ENCODE measurements at places on chromosomes 7 and 10.

- no peak for DNase-seq
Observed at GRCh38 chr10:32150532-32151101, 94.4 kb upstream of the KIF5B start.

GRCh38 chr10:21100871-21101514 is 203.9 kb upstream of the NEBL start:
- DNase-seq, result no peak

DNA sequence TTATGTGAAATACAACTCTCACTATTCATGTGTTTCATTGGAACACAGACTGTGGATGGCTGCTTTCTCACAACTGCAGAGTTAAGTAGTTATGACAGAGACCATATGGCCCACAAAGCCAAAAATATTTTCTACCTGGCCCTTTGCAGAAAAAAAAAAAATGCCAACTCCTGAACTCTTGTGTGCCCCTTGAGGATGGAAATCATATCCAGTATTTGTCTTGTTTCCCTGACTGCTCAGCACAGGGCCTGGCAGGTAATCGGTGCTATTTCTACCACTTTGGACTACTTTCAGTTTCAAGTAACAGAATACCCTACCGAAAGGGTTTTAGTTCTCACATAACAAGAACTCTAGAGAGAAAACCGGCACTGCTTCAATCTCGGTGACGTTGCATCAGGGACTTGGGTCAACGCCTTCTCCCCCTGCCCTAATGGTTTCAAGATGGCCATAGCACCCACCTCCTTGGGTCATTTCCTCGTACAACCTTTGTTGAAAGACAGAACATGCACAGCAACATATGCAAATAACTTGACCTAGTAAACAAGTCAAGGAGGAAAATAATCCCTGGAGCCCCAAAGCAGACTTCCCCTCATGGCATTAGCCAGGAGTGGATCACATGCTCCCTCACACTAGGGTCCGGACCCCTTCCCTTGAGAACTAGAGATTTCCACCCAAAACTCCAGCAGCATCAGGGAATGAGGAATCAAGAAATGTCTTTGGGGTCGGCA is 11.8 kb upstream of the GPNMB start:
- DNase-seq, result no peak

GRCh38 chr7:153835103-153835502 is 217.1 kb upstream of the DPP6 start:
- no peak for DNase-seq

DNA sequence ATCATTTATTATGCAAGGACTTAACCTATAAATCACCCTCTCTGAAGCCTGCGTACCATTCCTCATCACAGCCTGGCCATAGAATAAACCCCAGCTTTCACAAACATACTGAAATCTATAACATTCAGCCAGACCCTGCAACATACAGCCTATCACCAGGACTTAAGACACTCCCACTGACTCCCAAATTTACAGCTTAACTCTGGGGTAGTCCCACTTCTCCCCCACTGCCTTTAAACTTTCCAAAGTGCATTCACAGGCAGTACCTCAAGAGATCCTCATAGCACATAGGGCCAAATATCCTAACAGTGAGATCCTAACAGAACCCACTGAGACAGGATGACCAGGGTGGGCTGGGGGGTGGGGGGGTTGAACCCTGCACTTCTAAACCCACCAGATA is 3.5 kb downstream of the LDB1 start:
- DNase-seq, result no peak

- no peak for DNase-seq
Observed at GRCh38 chr10:65765006-65765541, 1160.8 kb upstream of the LRRTM3 start.

- no peak for DNase-seq
Observed at GRCh38 chr10:97336006-97336405, 1.5 kb upstream of the FRAT2 start.

- no peak for DNase-seq
Observed at GRCh38 chr7:137962875-137963507, 38.9 kb downstream of the CREB3L2 start.

DNA sequence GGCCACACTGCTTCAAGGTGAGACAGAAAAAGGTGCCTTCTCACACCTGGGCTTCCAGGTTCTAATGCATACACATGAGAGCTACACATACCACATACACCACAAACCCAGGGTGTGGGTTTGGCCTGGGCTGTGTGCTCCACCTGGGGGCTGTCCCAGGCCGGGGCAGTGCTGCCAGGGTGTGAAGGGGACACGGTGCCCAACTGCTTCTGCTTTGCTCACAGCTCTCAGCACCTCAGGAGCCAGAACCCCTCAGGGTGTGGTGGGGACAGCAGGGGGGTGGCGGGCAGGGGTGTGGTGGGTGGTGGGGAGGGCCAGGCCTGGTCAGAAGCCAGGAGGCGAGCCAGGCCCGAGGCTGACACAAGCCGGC is 51.1 kb downstream of the TMEM209 start:
- no peak for DNase-seq

DNA sequence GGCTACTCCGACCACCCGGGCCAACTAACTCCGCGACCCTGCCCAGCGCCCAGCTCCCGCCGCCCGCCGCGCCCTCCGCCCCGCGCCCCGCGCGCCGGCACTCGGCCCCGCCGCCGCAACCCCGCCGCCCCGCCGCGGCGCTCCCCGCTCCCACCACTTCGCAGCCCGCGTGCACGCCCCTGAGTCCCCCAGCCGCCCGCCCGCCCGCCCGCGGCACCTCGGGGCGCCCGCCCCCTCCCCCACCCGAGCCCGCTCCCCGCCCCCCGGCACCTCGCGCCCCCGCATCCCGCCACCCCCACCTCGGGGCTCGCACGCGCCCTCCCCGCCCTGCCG is 598 bp downstream of the JAZF1 start:
- DNase-seq, result no peak

- DNase-seq, result no peak
Observed at GRCh38 chr10:26486304-26486703, 48.2 kb downstream of the APBB1IP start.

DNA sequence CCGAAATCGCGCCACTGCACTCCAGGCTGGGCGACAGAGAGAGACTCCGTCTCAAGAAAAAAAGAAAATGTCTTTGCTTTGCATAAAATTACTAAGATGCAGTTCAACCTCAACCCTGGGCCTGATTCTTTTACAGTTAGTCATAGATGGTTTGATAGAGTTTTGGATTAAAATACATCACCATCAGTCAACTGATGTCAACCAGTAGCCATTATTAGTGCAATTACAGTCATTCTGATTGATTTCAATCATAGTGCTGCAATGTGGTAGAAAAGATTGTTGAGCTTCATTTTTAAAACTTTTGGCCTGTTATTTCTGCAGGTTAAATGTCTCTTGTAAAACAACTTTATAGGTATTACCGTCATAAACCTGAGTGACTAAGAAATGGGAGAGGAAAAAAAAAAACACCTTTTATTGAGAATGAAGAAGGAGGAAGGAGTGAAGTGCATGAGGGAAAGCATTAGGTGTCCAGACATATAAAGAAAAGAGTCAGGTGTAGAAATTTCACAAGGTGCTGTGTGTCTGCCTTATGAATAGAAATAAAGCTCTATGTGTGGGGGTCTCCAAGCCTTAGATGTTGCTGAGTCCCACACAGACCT is 150.6 kb downstream of the TRIL start:
- DNase-seq, result no peak

DNA sequence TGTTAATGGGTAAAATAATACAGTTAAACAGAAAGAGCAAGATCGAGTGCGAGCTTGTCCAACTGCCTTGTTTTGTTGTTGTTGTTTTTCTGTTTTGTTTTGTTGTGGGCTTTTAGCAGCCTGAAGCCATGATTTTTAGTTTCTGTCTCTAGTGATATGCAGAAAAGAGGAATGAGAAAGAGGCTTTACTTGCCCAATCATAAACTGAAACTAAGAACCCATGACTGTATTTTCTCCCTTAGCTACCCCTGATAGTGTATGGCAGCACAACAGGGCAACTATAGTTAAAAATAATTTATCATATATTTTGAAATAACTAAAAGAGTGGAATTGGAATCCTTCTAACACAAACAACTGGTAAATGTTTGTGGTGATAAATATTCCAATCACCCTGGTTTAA is 493.9 kb downstream of the GLRX3 start:
- no peak for DNase-seq

GRCh38 chr7:79296553-79297320 is 156.7 kb downstream of the MAGI2 start:
- no peak for DNase-seq

DNA sequence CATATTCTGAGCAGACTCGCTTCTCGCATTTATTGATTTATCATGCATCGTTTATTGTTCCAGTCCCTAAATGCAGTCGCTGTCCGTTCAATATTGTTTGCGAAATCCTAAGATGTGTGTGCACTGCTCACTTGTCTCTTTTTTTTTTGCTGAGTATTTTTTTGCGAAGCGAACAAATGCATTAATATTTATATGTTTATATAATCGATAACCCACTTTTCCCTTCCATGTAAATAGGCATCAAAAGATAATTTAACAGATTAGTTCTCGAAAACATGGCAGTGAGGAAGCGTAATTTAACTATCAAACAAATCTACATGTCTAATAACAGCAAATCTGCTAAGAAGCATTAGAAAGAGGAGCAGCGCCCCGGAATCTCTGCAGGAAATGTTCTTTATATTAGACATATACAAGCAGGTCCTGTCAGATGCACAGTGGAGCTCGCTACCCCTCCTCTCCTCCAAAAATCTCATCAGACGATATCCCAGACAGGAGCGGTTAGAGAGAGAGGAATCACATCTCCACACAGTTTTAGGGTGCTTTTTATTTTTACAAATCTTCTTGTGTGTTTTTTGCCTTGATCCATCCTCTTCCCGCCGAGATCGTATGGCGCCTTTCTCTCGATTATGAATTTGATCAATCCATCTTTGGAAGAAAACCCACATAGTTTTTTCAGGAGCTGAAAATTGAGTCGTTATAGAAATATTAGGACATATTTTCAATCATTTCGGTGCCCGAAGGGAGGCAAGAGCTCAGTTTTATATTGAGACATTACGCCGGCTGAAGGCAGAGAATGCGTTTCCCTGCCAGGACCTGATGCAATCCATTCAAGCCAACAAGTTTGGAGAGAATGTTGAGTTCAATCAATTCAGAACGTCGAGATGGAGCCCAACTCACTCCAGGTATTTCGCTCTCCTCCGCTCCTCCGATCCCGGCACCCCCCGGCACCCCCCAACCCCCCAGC is at the start of gene ARID5B:
Gene ARID5B (plus strand): TSS at position 871 of the 964 bp plus-strand sequence. CDS start 11 bp downstream, at position 882.
- no peak for DNase-seq

DNA sequence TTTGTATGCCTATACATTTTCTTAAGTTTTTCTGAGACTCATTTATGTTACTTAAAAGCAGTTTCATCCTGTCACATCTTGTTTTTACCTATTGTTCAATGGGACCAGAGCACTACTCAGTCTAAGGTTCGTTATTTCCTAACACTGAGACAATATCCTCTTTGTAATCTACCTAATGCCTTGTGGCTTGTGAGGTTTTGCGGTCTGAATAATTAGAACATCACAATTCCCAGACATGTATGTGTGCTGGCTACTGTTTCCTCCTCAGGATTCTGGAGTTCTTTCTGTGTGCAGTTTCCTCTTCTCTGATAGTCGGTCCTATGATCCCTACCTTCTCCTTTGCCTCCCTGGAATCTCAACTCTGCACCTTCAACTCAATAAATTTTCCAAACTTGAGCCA is 620.2 kb downstream of the ANKRD7 start:
- DNase-seq, result no peak

DNA sequence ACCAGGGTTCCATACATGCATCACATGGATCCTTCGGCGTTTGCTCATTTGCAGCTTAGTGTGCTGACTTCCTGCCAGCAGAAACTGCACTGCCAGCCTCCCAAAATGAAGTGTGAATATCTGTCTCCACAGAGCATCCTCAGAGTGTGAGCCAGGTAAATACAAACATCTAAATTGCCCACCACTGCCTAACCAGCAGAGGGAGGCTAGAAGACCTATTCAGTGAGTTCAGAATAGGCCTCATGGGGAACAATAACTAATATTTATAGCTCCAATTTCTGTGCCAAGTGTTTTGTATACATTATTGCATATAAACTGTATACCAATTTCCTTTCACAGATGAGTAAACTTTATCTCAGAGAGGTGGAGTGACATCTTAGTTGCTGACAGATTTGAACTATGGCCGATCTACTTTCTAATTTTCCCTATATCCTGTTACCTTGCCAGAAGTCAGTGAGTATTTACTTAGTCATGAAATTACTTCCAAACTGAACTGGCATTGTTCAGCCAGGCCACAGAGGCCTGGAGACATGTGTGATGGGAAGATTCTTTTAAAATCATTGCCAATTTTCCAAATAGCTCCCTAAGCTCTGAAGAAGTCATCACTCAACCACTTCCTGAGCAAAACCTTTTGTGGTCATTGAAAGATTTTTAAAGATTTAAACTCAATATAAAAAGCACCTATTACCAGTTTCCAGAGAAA is 926.5 kb upstream of the GHITM start:
- DNase-seq, result no peak

- no peak for DNase-seq
Observed at GRCh38 chr7:131327049-131327625, 539 bp upstream of the MKLN1 start.

GRCh38 chr7:52936750-52937149 is 98.7 kb upstream of the POM121L12 start:
- DNase-seq, result no peak

- DNase-seq, result no peak
Observed at GRCh38 chr10:4931587-4931986, 31.6 kb upstream of the AKR1C1 start.

Measured in stimulated activated CD8-positive, alpha-beta memory T cell treated with anti-CD3 and anti-CD28 coated beads, Interleukin-7, amount 100 ng/mL, for 1 hour (primary cell).